HFFc6 (cell line): ENCODE measurements at places on chromosomes 4 and X. TPM values are rescaled to one million over a fixed set of nuclear protein-coding genes. Genes with fewer than 3 reads are reported as not detected.

DNA sequence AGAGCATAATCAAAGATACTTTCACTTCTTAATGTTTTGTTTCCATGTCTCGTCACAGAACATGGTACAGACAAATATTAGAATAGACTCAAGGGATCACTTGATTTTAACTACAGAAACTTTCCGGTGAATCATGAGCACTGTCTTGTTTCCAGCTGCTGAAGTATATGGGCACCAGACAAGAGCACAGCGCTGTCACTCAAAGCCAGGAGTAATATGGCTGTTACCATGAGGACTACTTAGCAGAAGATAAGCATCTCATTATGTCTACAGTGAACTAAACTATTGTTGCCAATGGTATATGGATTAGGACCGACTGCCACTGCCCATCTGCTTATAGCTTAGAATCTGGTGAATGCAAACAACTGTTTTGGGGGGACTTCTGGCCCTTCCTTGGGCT lies 34.3 kb downstream of the MECP2 start:
- DNase-seq, result no peak
- no peaks in the 10 kb centered on the region for H3K36me3 ChIP-seq
- no peak overlapping the region for H3K4me3 ChIP-seq
- H3K4me1 ChIP-seq, result peaks cover 36% of the 10 kb centered on the region

- H3K27me3 ChIP-seq, result peaks cover 23% of the 10 kb centered on the region
- H3K36me3 ChIP-seq, result no peaks in the 10 kb centered on the region
- DNase-seq, result no peak
- H3K27ac ChIP-seq, result no peak overlapping the region
These were observed 37.4 kb downstream of the CCNG2 start for GRCh38 chr4:77194366-77194765.

- H3K27me3 ChIP-seq, result peaks cover 18% of the 10 kb centered on the region
- H3K27ac ChIP-seq, result no peak overlapping the region
- H3K4me3 ChIP-seq, result no peak overlapping the region
These were observed 6.2 kb downstream of the RTL5 start for GRCh38 chrX:72125331-72126047.

DNA sequence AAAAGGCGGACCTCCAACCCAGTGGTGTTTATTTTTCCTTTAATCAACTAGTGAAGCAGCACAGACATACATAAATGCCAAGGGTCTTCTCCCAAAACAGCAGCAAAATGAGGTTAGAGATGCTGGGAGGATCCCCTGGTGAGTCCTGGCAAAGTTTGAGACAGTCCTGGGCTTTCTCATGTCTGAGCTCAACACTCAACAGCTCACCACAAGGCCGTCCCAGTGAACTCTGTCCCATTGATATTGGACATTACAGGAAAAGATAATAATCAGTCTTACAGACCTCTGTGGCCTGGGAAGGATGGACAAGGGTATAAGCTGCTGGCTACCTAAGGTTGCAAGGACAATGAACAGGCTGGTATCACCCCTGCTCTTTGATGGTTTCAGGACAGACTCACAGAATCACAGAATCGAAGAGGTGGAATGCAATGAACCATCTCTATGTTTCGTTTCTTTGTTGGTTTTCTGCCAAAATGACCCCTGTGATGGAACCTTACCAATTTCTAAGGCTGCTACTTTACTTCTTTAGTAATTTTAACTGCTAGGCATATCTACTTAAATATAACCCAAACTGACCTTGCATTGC lies 551.8 kb downstream of the RAB28 start:
- no peaks in the 10 kb centered on the region for H3K4me1 ChIP-seq
- H3K27ac ChIP-seq, result no peak overlapping the region
- no peak overlapping the region for H3K4me3 ChIP-seq
- H3K36me3 ChIP-seq, result no peaks in the 10 kb centered on the region; the same call in 1 of the 2 replicates

GRCh38 chr4:128294464-128294863 lies 6.9 kb upstream of the PGRMC2 start:
- DNase-seq, result no peak
- H3K4me1 ChIP-seq, result peaks cover 11% of the 10 kb centered on the region
- H3K27ac ChIP-seq, result no peak overlapping the region
- H3K27me3 ChIP-seq, result no peaks in the 10 kb centered on the region; the same call in 1 of the 2 replicates

- DNase-seq, result no peak
- H3K27ac ChIP-seq, result no peak overlapping the region
- H3K27me3 ChIP-seq, result peaks cover 7% of the 10 kb centered on the region
- H3K4me3 ChIP-seq, result no peak overlapping the region
- no peaks in the 10 kb centered on the region for H3K36me3 ChIP-seq
These were observed 128.9 kb downstream of the PRKX start for GRCh38 chrX:3584415-3584996.

- peak; percentile 99 for DNase-seq
- peaks cover 39% of the 10 kb centered on the region for H3K4me1 ChIP-seq
- H3K4me3 ChIP-seq, result peak overlapping the region; percentile 60
- H3K36me3 ChIP-seq, result no peaks in the 10 kb centered on the region
- peaks cover 7% of the 10 kb centered on the region for H3K27me3 ChIP-seq
These were observed 32.4 kb downstream of the FGFRL1 start for GRCh38 chr4:1043651-1044468.

- no peak for DNase-seq
- H3K4me3 ChIP-seq, result no peak overlapping the region
- H3K4me1 ChIP-seq, result no peaks in the 10 kb centered on the region
- no peak overlapping the region for H3K27ac ChIP-seq
These were observed 750.2 kb upstream of the HS3ST1 start for GRCh38 chr4:12178614-12179610.

GRCh38 chr4:83174844-83175414 lies 60.4 kb upstream of the PLAC8 start:
- H3K36me3 ChIP-seq, result peaks cover 6% of the 10 kb centered on the region; the same call in 1 of the 2 replicates
- peaks cover 2% of the 10 kb centered on the region for H3K27me3 ChIP-seq
- DNase-seq, result no peak
- peaks cover 10% of the 10 kb centered on the region for H3K4me1 ChIP-seq

GRCh38 chr4:94507281-94507680 lies 55.5 kb downstream of the PDLIM5 start:
- no peak for DNase-seq
- H3K4me3 ChIP-seq, result 0 out of 2 replicates have a peak overlapping the region, but pooled peaks have one; percentile 60
- H3K27me3 ChIP-seq, result no peaks in the 10 kb centered on the region
- H3K27ac ChIP-seq, result peak overlapping the region; percentile 91

GRCh38 chrX:138128027-138128671 lies 562.2 kb downstream of the ZIC3 start:
- no peak overlapping the region for H3K27ac ChIP-seq
- peaks cover 11% of the 10 kb centered on the region for H3K4me1 ChIP-seq
- peak; percentile 0 for DNase-seq
- no peak overlapping the region for H3K4me3 ChIP-seq

DNA sequence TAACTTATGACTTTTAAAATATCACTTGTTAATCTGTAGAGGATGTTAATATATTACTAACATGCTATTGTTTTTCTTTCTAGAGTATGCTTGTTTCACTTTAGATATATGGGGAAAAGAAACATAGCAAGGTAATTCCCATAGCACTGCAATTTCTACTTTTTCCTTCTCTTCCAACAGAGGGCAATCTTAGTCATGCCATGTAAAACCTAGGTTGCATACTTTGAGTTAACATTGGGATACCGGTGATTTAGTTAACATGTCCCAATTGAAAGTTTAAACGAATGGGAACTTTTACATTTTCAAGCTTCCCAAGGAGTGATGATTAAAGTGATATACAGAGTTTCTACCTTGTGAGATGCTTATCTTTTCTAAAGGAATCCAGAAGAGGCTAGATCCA lies 89.4 kb upstream of the IL13RA1 start:
- no peaks in the 10 kb centered on the region for H3K27me3 ChIP-seq
- H3K4me1 ChIP-seq, result no peaks in the 10 kb centered on the region
- no peak for DNase-seq
- H3K4me3 ChIP-seq, result no peak overlapping the region

DNA sequence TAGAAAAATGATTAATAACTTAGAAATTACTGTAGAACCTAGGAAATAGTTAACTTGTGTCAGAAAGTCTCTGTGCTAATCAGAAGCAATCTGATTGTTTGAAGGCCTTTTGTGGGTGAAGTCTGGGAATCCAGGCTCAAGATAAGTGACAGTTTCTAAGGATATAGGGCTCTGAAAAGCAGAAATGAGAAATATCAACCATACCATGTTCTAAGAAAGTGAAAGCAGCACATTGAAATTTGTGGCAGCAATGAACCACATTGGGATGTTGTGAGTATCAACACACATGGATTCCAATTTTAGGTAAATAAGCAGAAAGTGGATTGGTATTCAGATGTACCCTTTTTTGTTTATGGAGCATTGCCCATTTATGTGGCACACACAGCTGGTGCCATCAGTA lies 464.6 kb downstream of the IL15 start:
- peaks cover 44% of the 10 kb centered on the region for H3K36me3 ChIP-seq
- no peak overlapping the region for H3K27ac ChIP-seq
- H3K27me3 ChIP-seq, result no peaks in the 10 kb centered on the region
- no peak for DNase-seq
- peaks cover 44% of the 10 kb centered on the region for H3K4me1 ChIP-seq

DNA sequence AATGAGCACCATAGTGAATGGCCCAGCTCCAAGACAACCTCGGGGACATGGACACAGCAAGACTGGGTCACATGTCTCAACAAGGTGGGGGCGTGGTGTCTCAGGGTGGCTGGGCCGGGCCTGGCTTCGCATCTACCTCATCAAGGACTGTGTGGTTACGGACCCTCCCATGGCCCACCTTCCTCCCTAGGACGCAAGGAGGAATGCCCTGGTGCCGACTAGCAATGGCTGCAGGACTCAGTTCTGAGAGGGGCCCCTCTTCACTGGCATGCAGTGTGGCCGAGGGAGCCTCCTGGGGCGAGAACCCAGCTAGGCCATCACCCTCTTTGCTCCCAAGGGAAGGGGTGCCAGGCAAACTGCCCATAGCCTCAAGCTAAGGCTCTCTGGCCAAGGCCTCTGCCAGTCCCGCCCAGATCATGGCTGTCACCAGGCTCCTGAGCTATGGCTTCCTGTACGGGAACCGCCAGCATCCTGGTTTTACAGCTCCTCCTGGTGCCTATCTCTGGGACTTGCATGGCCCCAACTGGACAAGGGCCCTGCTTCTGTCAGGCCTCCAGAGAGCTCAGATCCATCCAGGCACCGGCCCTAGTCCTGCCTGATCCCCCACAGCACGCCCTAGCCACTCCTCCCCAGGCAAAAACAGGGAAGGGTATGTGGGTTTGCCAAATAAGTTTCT lies 218.0 kb upstream of the AGTR2 start:
- no peaks in the 10 kb centered on the region for H3K4me1 ChIP-seq
- no peaks in the 10 kb centered on the region for H3K27me3 ChIP-seq
- H3K36me3 ChIP-seq, result no peaks in the 10 kb centered on the region
- DNase-seq, result no peak
- no peak overlapping the region for H3K4me3 ChIP-seq
- no peak overlapping the region for H3K27ac ChIP-seq

GRCh38 chr4:155445306-155445705 lies 68.5 kb upstream of the MAP9 start:
- no peaks in the 10 kb centered on the region for H3K36me3 ChIP-seq
- H3K4me3 ChIP-seq, result no peak overlapping the region
- peaks cover 3% of the 10 kb centered on the region for H3K27me3 ChIP-seq

GRCh38 chrX:27735914-27736313 lies 71.9 kb upstream of the MAGEB10 start:
- no peak overlapping the region for H3K4me3 ChIP-seq
- H3K27ac ChIP-seq, result no peak overlapping the region
- H3K27me3 ChIP-seq, result no peaks in the 10 kb centered on the region

DNA sequence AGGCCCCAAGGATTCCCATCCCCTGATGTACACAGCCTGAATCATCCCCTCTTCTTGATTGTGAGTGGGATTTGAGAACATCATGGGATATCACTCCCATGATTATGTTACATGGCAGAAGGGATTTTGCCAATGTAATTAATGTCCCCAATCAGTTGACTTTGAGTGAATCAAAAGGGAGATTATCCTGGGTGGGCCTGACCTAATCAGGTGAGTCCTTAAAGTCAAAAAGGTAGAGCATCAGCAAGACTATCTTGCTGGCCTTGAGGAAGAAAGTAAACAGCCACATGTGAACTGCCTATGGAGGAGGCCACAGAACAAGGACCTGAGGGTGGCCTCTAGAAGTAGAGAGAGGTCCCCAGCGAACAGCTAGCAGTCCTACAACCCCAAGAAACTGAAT lies 203.1 kb upstream of the ATP6AP2 start:
- no peaks in the 10 kb centered on the region; the same call in 1 of the 2 replicates for H3K36me3 ChIP-seq
- no peak overlapping the region for H3K4me3 ChIP-seq
- H3K4me1 ChIP-seq, result no peaks in the 10 kb centered on the region
- no peak for DNase-seq
- peaks cover 16% of the 10 kb centered on the region for H3K27me3 ChIP-seq

GRCh38 chrX:11321986-11322385 lies 28.8 kb downstream of the AMELX start:
- no peaks in the 10 kb centered on the region for H3K36me3 ChIP-seq
- no peaks in the 10 kb centered on the region for H3K27me3 ChIP-seq
- no peak overlapping the region for H3K4me3 ChIP-seq
- H3K27ac ChIP-seq, result no peak overlapping the region

DNA sequence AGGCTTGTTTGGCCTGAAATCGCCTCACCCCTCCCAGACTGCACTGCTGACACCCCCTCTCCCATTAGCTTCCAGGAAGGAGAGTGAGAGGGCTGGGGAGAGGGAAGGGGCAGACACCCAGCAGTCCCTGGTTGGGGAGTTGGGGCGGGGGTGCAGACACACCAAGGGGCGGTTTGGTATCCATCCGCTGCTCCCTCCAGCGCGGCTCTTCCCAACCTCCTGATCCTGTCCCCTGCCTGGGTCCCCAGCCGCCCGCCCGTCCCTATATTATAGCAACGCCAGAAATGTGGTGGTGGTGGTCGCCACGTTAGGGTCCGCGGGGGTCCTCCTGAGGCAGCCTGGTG lies 24.9 kb downstream of the GPRASP3 start:
- H3K4me1 ChIP-seq, result no peaks in the 10 kb centered on the region
- H3K36me3 ChIP-seq, result peaks cover 5% of the 10 kb centered on the region; the same call in 1 of the 2 replicates
- no peak for DNase-seq
- H3K27me3 ChIP-seq, result no peaks in the 10 kb centered on the region
- H3K27ac ChIP-seq, result no peak overlapping the region

DNA sequence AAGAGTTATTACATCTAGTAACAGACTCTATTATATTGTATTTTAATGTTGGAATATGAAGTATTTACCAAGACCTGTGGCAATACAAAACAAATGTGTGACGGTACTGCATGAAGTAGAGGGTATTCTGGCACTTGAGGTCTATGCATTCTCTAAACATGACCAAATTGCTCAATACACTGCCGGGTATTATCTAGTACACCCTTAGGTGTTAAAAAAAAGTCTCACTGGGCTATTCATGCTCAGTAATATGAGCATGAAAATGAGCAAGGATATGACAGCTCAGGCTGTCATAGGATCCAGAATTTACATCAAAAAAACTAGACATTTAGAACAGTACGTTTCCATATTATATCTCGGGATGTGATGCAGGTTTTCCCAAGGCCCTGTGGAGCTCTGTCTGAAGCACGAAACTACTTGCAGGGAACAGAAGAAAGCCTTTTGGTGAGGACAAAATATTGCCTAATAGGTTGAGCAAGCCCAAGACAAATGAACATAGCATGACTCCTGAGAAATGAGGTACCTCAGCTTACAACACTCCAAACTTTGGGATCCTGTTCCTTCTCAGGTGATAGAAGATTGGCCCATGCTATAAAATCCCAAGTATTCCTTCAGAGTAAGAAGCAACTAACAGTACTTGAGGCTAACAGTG lies 74.1 kb upstream of the MAOA start:
- no peaks in the 10 kb centered on the region for H3K4me1 ChIP-seq
- no peaks in the 10 kb centered on the region for H3K36me3 ChIP-seq
- DNase-seq, result no peak
- no peaks in the 10 kb centered on the region for H3K27me3 ChIP-seq
- H3K4me3 ChIP-seq, result no peak overlapping the region

- peaks cover 62% of the 10 kb centered on the region for H3K4me1 ChIP-seq
- H3K4me3 ChIP-seq, result no peak overlapping the region
- H3K27me3 ChIP-seq, result no peaks in the 10 kb centered on the region
These were observed 11.4 kb downstream of the WDFY3 start for GRCh38 chr4:84954982-84955567.

The GPRASP1 gene
- 0.65 and 1.00 TPM in 2 replicates for total RNA-seq

The DCLK2 gene
- total RNA-seq, result 37.0 to 48.4 TPM (median 37.4 TPM) in 3 replicates

The REPS2 gene
- total RNA-seq, result 0.09 to 0.19 TPM (median 0.10 TPM) in 3 replicates

The CT45A2 gene
- total RNA-seq, result not detected in 3 replicates

The GEMIN8 gene
- 12.3 to 14.3 TPM (median 14.1 TPM) in 3 replicates for total RNA-seq

The CPZ gene
- total RNA-seq, result 1.9 and 3.0 TPM in 2 replicates

The DCAF12L2 gene
- not detected in 2 replicates for total RNA-seq
